ENCODE measurements at places on chromosomes 6 and 20. TPM values are rescaled to one million over a fixed set of nuclear protein-coding genes. Genes with fewer than 3 reads are reported as not detected.
A peak's percentile ranks its signal among the peaks of the same experiment; 100 is the strongest.

DNA sequence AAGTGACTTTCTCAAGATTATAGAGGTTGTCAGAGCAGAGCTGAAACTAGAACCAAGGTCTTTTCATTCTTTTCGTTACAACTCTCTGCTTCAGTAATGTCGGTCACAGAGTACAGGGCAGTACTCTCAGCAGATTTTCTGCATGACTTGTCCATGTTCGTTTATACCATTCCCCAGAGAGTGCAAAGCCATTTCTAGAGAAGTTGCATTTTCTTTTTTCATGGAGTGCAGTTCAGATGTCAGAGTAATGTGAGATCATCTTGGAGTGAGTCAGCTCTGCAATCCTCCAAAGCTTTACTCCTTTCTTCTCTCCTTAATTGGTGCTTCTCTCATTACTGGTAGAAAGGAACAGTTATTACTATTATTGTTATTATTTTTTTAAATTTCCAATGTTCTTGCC, 115.6 kb upstream of the B3GAT2 start:
- no peak for DNase-seq

- peak; percentile 41 for DNase-seq
Observed at GRCh38 chr6:79420054-79420453, 117.2 kb downstream of the LCA5 start.

DNA sequence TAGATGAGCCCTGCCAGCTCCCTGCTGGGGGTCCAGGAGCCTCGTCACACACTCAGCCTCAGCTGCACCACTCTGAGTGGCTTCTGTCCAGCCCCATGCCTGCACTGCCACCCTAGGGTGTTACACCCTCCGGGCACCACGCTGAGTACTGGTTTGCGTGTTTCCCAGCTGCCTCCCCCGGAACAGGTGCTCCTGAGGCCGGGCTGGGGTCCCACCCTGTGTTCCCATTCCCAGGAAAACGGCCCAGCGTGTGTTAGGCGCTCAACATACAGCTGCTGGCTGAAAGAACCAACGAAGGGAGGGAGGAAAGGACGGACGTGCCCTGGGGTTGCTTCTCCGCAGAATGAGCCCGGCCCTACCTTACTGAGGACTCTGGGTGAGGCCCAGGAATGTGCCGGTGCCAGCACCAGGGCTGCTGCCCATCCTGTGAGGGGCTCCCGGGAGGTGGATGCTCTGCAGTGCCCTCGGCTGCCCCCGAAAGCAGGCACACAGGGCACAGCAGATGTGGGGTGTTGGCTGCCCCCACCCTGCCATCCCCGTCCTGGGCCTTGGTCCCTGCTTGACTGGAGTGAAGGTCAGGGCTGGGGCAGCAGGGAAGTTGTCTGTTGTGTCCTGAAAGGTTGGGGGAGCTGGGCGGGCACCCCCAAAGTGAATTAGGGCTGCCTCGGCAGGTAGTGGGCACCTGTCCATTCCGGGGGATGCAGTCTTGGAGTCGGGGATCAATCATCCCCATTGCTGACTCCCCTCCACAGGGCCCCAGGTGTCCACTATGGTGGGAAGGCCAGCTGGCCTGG, 16.3 kb downstream of the LAMA5 start:
- DNase-seq, result no peak

DNA sequence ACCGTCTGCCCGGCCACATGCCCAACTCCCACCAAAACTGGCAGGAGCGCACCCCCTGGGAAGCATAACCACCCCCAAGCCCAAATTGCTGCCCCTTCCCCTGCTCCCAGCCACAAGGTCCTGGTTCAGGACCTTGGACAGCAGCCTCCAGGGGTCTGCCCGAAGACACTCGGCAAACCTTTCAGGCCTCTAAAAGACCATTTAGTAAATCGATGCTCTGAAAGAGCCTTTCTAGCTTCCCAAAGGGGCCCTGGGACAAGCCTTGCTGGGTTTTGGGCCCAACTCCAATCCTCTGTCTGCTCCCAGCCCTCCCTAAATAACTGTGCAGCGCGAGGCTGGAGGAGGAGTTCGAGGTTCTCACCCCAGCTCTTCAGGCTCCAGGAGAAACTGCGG, 30.5 kb downstream of the GRM4 start:
- DNase-seq, result no peak

The MYBL2 gene
- 5.8 TPM for total RNA-seq

The ADGRF5 gene
- 18.7 TPM for total RNA-seq

The SMOC2 gene
- total RNA-seq, result 132 TPM
